ENCODE measurements at places on chromosomes 13 and 19. TPM values are rescaled to one million over a fixed set of nuclear protein-coding genes. Genes with fewer than 3 reads are reported as not detected.

DNA sequence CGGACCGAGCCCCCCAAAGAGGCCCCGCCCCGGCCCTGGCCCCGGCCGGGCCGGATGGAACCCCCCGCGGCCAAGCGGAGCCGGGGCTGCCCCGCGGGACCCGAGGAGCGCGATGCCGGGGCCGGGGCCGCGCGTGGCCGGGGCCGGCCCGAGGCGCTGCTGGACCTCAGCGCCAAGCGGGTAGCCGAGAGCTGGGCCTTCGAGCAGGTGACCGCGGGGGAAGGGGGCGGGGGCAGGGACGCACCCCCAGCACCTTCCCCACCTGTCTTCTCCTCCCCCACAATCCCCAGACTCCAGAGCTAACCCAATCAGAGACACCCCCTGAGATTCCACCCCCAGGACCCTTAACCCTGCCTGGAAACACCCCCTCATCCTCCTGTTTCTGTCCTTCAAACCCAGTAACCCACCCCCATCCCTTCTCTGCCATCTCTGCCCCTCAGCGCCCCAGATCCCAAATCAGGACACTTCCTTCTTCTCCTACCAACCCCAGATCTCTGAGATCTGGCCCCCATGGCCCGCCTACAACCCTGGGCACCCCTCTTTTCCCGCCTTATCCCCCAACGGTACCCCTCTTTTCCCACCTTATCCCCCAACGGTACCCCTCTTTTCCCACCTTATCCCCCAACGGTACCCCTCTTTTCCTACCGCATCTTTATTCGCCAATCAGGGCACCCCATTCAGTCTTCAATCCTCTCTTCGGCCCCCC lies 505 bp downstream of the ZSWIM4 start:
- DNase-seq: peak; percentile 15

DNA sequence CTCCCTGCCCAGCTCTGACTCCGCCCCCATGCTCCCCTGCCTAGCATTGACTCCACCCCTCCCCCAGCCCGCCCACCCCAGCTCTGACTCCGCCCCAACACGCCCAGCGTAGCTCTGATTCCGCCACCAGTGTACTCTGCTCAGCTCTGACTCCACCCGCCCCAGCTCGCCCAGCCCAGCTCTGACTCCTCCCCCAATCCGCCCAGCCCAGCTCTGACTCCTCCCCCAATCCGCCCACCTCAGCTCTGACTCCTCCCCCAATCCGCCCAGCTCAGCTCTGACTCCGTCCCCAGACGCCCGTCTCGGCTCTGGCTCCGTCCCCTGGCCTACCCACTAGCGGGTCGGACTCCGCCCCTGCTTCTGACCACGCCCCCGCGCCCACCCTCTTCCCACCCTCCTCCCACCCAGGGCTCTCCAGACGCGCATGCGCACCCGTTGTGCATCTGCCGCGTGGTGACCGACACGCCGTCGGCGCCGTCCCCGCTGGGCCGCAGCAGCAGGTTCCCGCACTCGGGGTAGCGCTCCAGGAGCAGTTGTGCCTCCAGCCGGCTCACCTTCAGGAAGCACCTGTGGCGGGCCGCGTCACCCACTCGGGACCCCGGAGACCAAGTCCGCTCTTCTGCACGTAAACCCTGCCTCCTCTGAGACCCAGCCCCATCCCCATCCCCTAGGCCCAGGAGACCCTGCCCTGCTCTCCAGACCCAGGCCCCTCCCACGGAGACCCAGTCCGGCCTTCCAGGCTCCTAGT lies 10.2 kb downstream of the STAP2 start:
- no peak for DNase-seq

DNA sequence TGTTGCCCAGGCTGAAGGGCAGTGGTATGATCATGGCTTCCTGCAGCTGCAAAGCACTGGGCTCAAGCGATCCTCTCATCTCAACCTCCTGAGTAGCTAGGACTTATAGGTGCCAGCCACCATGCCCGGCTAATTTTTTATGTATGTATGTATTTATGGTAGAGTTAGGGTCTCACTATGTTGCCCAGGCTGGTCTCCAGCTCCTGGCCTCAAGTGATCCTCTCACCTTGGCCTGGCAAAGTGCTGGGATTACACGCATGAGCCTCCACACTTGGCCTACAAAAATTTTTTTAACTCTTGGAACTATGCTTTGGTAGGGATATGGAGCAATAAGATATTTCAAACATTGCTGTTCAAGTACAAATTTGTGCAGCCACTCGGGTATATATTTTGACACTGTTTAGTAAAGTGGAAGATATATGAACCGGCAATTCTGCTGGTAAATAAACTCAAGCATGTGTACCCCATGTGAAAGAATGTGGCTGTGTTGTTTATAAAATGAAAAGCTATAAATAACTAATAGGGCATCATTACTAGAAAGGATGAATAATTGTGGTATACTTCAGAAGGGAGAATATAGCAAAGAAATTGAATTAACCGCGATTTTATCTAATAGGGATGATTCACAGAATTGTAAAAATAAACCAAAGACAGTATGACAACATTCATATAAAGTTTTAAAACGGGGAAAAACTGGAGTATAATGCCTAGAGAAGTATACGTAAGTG lies 1.1 kb downstream of the ZNF566 start:
- no peak for DNase-seq

GRCh38 chr13:28468023-28468915 lies 26.7 kb downstream of the FLT1 start:
- peak; percentile 54 for DNase-seq

DNA sequence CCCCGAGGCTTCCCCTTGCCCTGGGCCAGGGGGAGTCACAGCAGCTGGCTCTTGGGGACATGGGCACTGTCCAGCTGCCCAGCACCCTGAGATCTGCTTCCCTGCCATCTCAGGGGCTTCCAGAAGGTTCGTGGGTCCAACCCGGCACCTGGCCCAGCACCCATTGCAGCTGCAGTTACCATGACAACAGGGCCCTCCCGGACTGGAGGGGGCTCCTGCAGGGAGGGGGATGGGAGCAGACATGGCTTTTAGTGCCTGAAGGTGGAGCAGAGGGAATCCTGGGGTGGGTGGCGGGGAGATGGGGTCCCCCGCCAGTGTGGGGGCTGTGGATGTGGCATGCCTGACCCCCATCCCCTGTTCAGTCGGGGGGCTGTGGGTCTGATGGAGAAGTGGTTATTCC lies 14.7 kb downstream of the PIN1 start:
- no peak for DNase-seq

DNA sequence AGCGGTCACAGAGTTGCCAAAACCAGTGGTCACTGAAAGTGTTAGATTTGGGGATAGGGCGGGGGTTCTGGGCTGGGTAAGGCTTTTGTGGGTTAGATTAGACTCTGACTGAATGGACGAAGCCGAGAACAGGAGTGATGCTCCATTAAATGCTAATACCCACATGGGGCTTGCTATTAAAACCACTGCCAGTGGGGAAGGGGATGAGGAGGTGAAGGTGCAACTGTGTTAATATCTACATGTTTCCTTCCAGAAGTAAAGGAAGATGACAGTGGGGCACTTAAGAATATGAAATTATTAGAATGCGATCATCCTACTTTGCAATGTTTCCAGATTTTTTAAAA lies 573 bp upstream of the ZNF614 start:
- DNase-seq: no peak

The ZNF723 gene
- not detected for total RNA-seq

The OR4F17 gene
- not detected for total RNA-seq

The C19orf25 gene
- total RNA-seq: 40.5 TPM

The NEK3 gene
- total RNA-seq: 23.7 TPM

The CDKN2D gene
- 2.5 TPM for total RNA-seq

Data from MCF 10A (cell line).